ENCODE measurements at places on chromosomes 1 and 21. TPM values are rescaled to one million over a fixed set of nuclear protein-coding genes. Genes with fewer than 3 reads are reported as not detected.

- DNase-seq = no peak
Measured at GRCh38 chr1:201370500-201370899, 7.0 kb downstream of the TNNT2 start.

DNA sequence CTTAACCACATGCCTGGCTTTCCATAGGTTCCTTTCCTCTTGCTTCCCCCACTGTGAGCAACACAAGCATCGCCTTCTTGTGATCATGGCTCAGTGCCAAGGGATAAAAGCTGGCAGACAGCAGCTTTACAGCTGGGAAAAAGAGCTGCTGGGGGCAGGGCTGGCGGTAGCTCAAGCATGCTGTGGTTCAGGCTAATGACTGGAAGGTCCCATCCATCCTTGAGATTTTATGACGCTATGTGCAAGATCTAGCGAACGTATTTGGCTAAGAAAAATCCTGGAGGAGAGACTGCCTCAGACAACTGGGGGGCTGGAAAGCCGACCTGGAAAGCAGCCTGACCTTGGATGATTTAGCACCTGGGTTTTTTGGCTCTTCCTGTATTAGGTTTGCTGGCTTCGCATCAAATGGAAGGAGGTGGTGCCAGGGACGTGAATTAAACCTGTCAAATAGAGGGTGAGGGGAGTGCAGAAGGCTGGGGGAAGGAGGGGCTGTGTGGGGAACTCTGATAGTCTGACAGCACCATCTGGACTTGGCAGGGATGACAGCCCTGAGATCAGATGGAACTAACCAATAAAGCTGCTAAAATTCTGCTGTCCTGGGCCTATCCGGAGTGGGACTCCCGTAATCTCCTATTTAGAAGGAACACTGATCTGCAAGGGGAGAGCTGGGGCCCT is 34.8 kb downstream of the ZMYND12 start:
- peak; percentile 88 for DNase-seq

DNA sequence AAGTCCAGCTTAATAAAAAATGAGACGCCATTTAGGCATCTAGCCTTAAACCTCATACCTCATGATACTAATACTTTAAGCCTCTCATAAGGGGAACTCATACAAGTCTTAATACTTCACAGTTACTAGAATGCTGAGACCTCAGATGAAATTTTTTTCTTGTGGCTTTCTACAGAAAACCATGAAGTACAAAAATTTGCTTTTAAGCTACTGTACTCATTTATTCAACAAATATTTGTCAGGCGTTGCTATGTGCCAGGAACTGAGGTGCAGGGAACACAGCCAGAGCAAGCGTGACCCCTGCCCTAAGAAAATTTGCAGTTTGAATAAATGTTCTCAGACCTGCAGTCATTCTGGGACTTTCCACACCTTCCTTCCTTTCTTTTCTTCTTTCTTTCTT is 150.6 kb downstream of the MRPL39 start:
- DNase-seq = no peak

GRCh38 chr1:198734323-198735008 is 95.6 kb downstream of the PTPRC start:
- no peak for DNase-seq

GRCh38 chr1:8740034-8740449 is 77.4 kb downstream of the RERE start:
- no peak for DNase-seq

DNA sequence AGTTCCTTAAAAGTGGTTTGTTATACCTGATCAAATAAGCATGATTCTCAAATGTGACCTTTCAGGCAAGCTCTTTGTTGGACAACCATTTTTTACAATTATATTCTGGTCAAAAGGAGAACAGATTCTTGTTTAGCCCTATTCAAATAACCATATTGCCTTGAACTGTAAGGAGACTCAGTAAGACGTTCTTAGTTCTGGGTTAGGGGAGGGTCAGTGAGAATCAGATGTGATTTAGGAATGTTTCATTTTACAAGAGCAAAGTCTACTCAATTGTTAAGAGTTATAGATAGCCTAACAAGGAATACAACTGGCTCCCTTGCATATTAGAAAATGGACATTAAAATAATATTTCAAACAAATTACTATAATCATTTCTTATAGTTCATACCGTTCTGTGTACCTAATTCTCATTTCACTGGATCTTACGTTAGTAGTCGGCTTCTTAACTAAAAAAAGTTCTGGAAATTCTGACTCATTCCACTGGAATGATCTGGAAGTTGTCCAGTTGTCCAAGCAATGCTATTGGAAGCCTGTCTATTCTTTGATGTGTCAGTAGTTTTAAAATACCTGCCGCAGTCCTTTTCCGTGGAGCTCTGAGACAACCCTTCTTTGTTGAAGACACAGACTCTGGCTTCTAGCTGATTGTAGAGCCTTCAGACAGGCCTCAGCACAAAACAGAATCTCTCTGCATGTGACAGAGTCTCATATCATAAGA is 88.8 kb downstream of the MAST2 start:
- DNase-seq = no peak

GRCh38 chr1:179706339-179706941 is 36.7 kb upstream of the FAM163A start:
- peak; percentile 73 for DNase-seq

DNA sequence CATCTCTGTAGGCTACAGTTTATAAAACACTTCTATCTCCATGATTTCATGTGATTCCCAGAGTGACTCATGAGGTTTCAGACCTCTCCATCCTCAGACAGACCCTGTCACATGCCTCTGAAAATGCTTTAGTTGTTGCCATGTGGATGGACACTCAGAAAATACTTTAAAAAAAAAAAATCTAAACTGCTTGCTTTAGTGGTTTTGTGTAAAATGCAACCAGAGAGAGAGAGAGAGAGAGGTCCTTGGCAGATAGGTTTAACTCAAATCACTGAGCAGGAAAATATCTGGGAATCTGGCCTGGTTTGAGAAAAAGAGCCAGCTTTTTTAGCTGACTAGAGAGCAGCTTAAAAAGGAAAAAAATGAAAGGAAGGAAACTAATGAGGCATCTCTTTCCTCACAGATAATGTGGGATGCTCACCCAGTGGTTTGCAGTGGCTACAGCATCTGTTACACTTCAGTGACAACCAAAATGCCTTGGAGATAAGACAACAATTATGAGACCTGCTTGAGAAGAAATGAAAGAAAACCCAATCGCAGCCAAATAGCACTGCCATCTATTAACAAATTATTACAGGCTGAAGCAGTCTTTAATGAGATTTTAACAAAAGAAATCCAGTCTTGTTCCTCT is 54.6 kb upstream of the SYT14 start:
- no peak for DNase-seq

BTBD8 gene
- 5.8 TPM for total RNA-seq

- DNase-seq = no peak
Measured at GRCh38 chr1:118360817-118361216, 175.8 kb upstream of the SPAG17 start.

DNA sequence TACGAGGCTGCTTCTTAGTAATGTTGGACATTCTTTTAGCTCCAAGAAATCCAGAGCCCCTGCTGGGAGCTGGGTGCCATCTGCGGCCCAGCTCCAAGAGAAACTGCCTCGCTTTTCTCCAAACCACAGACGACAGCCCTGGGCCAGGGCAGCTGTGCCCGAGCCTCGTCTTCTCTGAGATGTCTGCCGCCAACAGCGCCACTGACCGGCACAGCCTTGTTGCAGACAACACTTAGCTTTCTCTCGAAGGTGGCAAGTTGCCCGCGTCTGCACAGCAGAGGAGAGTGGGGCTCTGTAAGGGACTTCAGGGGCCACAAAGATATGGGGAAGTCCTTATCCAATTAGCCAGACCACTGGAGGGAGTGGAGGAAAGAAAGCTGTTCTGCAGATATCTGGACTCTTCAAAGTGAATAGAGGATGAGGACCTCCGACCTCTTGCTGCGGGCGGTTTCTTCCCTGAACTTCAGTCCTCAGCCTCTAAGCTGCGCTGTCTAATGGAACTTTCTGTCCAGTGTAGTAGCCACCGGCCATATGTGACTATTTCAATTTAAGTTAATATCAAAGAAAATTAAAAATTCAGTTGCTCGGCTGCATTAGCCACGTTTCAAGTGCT is 63.9 kb upstream of the DISP3 start:
- no peak for DNase-seq

- DNase-seq = no peak
Measured at GRCh38 chr1:192707978-192708547, 72.1 kb downstream of the RGS13 start.

WDR64 gene
- total RNA-seq = not detected

DNA sequence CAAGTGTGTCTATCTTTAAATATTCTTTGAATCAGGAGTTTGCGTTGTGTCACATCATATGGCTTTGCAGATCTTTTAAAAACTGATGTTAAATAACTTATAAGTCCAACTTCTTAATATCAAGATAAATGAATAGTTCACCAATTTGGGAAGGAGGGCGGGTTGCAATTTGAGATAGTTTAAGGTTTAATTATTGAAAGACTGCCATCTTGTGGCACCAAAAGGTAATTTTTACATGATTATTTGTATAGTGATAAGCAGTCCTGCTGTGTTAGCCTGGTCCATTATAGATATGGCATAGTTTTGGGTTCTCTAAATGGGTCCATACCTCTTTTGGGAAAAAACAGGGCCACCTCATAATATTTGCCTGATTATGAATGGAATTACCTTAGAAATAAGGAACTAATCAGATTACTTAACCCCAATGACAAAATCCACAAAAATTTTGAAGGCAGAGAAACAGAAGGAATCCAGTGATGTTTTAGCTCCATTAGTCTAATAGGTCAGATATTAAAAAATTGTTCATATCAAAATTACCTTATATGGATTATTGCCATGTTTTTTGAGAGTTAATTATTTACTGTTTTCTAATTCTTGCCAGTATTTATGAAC is 64.3 kb downstream of the PRKAA2 start:
- peak; percentile 76 for DNase-seq

- DNase-seq = no peak
Measured at GRCh38 chr1:89546082-89546889, 21.7 kb downstream of the LRRC8B start.

RGS18 gene
- total RNA-seq = 6.2 TPM

All from kidney (tissue), 22 donors.